ENCODE measurements at places on chromosomes 3 and 15.

GRCh38 chr15:52221730-52222129 lies 30.5 kb upstream of the GNB5 start:
- DNase-seq, result no peak

- no peak for DNase-seq
These were observed 112.1 kb downstream of the TNIK start for GRCh38 chr3:171348121-171348520.

DNA sequence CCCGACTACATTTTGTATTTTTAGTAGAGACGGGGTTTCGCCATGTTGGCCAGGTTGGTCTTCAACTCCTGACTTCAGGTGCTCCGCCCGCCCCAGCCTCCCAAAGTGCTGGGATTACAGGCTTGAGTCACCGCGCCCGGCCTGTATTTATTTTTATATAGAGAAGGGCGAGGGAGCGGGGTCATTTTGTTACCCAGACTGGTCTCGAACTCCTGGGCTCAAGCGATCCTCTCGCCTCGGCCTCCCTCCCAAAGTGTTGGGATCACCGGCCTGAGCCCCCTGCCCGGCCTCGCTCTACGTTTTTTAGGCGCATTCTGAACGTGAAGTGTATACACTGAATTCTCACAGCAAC lies 514 bp upstream of the PPP4R2 start:
- no peak for DNase-seq

DNA sequence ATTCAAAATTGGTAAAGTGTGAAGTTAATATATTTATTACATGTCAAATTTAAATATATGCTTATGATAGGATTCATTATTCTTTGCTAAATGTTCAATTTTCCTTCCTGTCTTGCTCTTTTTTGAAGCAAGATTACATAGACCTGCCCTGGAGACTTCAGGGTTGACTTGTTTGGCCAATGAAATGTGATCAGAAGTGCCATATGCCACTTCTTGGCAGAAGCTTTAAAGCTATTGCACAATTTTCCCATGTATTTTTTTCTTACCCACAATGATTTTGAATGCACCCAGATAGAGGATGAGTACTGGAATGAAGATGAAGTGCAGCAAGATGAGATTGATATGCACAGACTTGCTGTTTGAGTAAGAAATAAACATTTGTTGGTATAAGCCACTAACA lies 406.3 kb upstream of the BCHE start:
- DNase-seq, result no peak

DNA sequence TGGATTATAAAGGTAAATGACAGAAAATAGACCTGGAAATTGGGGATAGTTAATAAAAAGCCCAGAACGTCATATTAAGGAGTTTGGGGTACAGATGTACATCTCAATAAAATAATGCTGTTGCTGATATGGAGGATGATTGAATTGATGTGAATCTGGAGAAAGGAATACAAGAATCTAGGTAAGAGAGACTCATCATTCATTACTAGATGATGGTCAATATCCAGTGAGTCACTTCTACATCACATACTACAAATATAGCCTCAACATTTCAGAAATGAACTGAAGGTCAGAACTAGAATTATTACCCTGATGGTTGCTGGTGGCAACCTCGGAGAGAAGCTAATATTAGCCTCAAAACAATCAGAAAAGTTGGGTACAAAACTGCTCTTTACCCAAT lies 37.6 kb upstream of the P3H2 start:
- no peak for DNase-seq

DNA sequence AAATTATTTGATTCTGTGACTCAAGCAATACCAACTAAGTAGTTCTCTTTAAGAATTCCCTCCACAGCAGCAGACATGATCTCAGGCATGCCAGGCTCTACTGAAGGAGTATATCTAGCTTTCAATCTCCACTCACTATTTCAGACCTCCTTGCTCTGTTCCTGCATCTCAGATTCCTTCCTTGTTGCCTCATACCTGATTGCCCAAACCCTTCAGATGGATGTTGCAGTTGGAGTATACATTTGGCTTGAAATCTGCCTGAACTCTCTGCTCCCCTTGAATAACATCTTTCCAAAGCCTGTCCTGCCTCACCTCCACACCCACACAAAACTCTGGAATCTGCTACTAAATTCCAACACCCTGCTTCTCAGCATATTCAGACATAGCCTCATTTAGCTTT lies 19.8 kb upstream of the TM4SF4 start:
- DNase-seq, result no peak

DNA sequence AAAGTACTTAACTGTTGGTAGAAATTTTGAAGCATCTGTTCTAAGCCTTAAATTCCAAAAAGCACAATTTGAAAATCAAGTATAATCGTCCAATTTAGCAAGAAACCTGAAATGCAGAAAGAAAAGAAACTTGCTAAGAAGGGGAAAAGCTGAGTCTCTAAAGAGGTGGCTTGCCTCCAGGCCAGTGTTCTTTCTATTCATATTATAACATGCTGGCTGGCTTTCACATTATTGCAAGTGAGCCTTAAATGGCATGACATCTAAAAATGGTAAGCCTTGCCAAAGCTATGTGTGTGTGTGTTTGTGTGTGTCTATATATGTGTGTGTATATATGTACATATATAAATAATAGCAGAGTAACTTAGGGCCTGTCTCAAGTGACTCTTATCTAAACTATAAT lies 89.5 kb downstream of the FGF12 start:
- DNase-seq, result no peak
